Stimulated activated CD4-positive, alpha-beta T cell treated with anti-CD3 and anti-CD28 coated beads, Interleukin-1b, Interleukin-23, amount 100 ng/mL, for 48 hours (primary cell): ENCODE measurements at places on chromosomes 5 and 9.

DNA sequence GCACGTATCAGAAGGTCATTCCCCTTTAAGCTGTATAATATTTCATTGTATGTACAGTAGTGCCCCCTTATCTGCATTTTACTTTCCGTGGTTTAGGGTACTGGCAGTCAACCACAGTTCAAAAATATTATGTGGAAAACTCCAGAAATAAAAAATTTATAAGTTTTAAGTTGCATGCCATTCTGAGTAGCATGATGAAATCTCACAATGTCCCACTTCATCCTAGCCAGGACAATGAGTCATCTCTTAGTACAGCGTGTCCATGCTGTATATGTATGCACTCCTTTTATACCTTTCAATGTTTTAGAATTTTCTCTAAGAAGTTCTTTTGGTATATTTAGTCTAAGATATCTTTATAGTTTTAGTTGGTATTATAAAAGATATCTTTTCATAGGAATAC lies 115.0 kb upstream of the HAND1 start:
- no peak for DNase-seq

- no peak for DNase-seq
Observed at GRCh38 chr5:147446523-147446922, 63.3 kb downstream of the DPYSL3 start.

DNA sequence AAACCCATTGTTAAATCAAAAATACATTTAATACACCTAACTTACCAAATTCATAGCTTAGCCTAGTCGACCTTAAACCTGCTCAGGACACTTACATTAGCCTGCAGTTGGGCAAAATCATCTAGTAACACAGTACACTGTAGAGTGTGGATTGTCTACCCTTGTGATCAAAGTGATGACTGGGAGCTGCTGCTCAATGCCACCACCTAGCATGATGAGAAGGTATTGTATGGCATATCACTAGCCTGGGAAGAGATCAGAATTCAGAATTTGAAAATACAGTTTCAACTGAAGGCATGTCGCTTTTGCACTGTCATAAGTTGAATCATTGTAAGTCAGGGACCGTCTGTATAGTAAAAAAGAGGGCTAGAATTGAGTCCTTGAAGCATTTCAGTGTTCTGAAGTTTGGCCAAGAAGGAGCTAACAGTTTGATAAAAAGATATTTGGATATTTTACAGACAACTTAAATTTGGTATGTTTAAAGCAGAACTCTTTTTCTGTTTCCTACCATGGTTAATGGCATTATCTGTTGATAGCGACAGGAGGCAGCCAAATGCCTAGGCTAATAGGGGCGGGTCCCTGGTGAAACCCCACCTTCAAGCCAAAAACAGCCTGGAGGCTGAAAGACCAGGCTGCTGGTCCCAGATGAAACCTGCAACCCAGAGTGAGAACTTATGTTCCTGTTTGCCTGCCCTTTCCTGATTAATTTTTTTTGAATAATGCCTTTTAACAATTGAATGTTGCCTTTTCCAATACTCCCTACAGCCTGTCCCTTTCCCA lies 23.0 kb downstream of the SMIM15 start:
- DNase-seq, result no peak

- DNase-seq, result no peak
Observed at GRCh38 chr5:191949-192690, 825 bp downstream of the LRRC14B start.

DNA sequence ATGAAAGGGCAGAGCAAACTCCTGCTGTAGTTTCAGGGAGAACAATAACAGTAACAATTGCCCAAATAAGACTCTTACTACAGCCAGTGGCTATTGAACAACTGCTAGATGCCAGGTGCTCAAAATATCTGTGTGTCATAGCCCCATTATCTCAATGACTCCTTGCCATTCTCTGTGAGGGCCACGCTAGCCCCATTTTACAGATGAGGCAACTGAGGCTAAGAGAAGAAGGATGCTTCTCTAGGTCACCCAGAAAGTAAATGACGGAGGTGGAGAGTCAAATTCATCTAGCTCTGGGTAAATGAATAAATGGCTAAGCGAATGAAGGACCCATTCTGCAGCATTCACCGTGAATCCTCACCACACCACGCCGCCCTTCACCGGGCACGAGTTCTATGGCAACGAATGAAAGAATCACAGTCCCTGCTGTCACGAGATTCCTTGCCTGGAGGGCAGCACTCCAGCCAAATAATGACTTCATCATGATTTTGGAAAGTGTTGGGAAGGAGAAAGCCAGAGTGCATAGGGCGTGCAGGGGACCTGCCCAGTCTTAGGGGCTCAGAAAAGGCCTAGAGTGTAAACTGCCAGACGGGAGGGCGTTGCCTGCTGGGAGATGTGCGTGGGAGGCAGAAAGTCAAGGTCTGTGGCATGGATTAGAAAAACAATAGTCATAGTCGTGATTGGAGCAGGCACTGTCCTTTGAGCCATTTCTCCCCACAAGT lies 147.2 kb downstream of the C9orf50 start:
- DNase-seq, result no peak

- DNase-seq, result no peak
Observed at GRCh38 chr9:104276709-104277245, 182.7 kb downstream of the SMC2 start.

GRCh38 chr5:167786871-167787578 lies 504.4 kb upstream of the WWC1 start:
- DNase-seq, result no peak
